ENCODE measurements at places on chromosomes 13 and 19.

GRCh38 chr19:29596885-29597525 is 9.1 kb upstream of the POP4 start:
- no peak for DNase-seq

- DNase-seq: no peak
Observed at GRCh38 chr13:77952737-77953136, 34.1 kb upstream of the EDNRB start.

DNA sequence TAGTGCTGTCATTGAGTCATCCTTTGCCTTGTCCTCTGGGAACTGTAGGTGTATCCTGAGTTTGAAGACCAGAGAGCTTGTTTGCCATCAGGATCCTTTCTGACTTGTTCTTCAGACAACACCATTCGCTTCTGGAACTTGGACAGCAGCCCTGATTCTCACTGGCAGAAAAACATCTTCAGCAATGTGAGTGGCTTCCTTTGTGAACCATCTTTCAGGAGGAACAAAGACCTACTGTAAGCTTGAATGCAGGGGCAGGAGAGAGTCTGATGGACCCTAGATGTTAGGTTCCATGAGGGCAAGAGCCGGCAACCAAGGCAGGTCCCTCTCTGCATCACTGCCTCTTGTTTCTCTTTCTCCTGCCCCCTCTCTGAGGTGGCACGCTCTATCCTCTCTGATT is 26.7 kb downstream of the WDR62 start:
- no peak for DNase-seq

DNA sequence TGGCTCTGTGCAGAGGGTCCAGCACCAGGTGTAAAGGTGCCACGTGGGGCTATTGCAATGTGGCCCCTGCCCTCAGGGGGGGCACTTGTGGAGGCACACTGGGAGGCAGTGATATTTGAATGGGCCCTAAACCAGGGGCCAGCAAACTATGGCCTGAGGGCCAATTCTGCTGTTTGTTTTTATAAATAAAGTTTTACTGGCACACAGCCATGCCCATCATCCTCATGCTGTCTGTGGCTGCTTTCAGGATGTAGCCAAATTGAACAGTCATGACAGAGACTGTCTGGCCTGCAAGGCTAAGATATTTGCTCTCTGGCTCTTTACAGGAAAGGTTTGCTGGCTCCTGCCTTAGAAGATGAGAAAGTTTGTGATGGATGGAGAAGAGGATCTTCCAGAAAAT is 33.9 kb upstream of the RANBP3 start:
- DNase-seq: no peak

DNA sequence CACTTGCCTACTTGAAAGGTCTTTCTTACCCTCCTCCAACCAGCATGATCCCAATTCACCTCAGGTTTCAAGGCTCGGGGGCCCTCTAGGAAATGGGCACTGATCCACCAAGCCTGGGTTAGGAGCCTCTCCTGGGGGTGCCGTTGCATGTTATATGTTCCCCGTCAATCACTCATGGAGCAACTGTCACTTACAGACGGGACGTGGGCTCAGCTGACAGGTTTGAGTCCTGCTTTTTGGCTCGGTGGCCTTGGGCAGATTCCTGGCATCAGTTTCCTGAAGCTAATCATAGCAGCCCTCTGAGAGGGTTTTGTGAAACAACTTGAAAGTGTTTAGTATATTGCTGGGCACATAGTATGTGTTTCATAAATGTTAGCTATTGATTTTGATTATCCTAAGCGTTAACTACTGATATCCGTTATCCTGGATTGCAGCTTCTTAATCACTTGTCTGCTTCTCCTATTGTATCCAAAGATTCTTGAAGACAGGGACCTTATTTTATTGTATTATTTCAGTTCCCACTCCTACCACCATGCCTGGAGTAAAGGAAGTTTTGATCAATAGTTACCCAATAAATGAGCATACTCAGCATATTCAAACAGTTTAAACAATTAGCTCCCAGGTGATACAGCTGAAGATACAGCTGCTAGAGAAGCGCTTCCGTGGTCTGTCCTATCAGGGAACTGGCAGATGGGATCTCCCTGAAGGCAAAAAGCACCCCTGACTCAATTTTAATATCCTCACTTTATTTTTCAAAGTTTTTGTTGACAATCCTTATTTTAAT is 57.9 kb downstream of the RFC3 start:
- DNase-seq: peak; percentile 19

DNA sequence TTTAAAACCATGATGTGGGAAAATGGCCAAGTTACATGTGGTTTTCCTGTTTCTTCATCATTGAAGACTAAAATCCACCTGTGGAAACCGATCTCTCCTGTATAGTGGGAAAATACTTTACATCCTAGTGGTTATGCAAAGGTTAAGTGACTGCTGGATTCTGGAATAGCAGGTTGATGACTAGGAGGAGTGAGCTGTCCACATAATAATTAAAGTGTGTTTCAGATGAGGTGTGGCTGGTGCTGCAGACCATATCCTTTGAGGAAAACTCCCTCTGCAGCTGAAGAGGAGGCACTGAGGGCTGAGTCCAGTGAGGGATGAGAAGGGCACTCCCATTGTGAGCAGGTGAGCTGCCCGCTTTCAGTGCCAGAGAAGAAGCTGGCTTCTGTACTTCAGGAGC is 43.2 kb downstream of the DCLK1 start:
- DNase-seq: no peak

DNA sequence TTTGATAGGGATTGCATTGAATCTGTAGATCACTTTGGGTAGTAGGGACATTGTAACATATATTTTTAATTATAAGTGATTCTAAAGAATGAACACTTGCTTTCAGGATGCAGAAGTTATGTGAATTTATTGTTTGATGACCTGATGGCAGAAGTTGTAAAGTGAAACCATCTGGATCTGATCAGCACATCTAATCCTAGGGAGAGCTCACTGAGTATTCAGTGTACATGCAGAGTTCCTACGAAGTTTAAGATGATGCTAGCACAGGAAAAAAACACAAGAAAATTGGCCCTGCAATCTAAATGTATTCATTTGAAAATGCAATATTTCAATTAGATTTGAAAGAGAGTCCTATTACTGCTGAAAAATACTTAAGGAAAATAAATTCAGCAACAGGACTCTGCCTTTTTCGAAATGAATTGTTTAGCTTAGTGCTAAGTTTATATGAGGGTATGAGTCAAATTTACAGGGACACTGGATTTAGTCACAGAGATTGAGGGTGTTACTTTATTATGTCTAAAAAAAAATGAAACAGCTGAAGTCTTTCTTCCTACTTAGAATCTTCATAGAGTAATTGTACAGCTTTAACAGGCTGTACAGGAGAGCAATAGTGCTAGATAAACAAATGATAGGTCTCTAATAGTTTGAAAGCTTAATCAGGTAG is 385.7 kb downstream of the DCT start:
- no peak for DNase-seq

DNA sequence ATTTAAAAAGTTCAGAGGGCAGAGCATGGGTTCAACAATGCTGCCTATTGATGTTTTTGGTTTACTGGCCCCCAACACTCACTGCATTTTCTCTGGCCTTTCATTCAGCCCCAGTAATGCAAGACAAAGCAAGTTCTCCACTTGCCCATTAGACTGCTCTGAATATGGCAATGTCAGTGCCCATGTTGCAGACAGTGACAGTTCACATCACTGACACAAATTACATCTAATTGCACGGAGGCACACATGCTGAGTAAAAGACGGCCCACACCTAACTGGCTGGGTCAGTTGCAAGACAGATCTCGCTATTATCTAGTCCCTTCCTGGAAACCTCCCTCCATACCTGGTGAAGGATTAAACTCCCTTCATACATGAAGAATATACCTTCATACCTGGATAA is 54.0 kb downstream of the ENOX1 start:
- DNase-seq: no peak

GRCh38 chr13:100208626-100209025 is 119.7 kb downstream of the PCCA start:
- DNase-seq: no peak

- DNase-seq: peak; percentile 67
Observed at GRCh38 chr19:18789883-18790565, 1.1 kb downstream of the COMP start.

DNA sequence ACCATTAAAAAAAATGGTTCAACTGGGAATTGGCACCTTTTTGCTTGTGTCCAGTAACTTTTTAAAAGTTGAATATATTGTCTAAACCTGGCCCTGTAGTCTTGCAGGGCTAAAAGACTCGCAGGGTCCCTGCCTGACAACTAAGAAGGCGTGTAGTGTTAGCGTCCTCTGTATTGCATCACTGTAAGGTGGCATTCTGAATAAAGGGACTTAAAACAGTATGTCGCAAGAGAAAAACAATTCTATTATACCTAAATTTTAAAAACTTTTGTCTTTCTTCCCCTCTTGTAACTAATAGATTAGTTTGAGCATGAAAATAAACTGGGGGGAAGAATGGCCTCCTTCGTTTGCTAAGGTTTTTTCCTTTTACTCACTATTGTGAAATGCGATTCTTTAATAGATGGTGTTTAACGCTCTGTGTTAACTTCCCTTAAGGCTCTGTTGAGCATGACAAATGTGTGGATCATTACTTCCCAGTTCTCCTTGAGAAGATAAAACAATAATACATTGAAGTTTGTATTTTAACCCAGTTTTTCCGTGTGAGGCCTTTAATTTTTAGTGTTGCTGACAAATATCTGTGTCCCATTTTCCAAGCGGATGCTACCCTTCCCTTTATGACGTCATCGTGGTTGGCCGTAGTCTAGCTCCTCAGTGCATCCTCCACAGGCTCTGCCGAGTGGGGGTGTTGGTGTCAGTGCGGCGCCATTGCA is 134.6 kb downstream of the KATNAL1 start:
- DNase-seq: no peak
